ENCODE measurements at places on chromosomes 4 and X.

DNA sequence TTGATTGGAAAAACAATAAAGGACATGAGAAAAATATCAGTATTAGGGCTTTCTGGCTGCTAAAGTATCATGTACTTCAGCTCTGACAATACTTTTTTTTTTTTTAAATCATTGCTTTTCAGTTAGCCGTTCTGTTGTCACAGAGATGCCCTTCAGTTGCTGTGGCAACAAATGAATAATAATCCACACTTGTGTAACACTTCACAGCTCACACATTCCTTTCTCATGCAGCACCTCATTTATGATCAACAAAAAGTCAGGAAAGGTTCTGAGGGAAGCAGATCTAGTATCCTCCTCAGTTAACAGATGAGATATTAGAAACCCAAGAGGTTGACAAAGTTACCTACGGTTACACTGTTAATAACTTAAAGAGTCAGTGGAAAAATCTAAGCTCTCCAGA lies 444.2 kb upstream of the SLIT2 start:
- DNase-seq = no peak

DNA sequence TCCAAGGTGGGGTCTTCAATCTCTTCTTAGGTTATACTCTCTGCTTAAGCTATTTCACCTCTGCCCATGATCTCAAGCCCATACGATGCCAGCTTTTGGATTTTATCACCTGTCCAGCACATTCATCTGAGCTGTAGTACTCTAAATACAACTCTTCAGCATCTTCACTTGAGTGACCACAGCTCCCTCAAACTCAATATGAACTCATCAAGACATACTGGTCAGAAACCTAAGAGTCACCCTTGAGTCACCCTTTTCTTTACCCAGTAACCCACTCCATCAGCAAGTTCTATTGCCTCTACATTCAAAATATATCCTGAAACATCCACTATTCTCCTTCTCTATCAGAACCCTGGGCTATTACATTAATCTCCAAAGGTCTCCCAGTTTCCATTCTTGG lies 69.4 kb downstream of the DCHS2 start:
- DNase-seq = no peak

- no peak for DNase-seq
Observed at GRCh38 chrX:116230130-116230898, 59.8 kb downstream of the AGTR2 start.

- DNase-seq = no peak
Observed at GRCh38 chr4:159413306-159413943, 310.5 kb downstream of the RAPGEF2 start.

GRCh38 chrX:154018518-154019060 lies 1.1 kb downstream of the IRAK1 start:
- DNase-seq = no peak

- DNase-seq = no peak
Observed at GRCh38 chr4:15853345-15853744, 75.2 kb downstream of the CD38 start.

DNA sequence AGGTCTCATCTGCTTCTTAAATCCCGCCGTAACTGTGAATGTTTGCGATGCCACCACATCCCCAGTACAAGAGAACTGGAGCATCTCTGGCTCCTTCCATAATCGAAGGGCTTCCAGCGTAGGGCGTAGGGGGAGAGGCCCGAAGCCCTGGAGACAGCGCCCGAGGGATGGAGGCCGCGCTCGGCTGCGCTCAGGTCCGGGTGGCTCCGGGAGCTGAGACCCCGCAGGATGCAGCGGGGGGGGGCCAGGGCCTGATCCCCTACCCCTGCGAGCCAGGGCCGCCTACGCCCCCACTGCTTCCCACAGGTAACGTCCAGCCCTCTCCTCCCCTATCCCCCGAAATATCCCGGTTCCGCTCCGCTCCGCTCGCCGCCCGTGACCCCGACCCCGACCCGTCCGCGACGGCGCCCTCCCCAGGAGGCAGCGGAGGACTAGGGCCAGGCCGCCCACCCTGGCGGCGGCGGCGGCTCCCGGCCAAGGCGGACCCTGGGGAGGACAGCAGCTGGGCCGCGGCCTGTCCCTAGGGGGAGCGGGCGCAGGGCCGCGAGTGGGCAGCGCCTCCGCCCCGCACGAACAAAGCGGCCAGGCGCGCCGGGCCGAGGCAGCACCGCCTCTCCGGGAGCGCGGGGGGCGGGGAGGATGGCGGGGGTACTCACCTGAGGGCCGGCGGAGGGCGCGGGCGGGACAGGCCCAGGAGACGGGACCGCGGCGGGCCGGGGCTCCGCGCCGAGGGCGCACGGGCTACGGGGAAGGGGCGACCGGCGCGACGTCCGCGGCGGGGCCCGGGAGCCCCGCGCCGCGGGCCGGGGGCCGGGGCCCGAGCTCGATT lies 723 bp downstream of the WDFY3 start:
- no peak for DNase-seq

DNA sequence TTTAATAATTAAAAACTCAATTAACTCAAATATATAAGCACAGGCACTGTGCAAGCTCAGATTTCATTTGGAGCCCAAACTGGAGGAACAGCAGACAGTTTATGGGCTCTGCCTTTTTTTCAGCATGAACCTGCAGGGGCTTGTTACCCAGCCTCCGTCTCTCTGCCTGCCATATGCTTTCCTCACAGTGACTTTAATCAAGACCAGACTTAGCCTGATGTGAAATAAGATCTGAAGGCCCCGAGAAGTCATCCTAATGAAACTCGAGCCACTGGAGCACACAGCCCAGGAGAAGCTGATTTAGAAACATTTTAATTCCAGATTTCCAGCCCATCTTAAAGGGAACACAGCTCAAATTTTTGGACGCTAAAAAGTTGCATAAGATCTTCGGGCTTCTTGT lies 55.6 kb downstream of the SPATA18 start:
- DNase-seq = no peak

DNA sequence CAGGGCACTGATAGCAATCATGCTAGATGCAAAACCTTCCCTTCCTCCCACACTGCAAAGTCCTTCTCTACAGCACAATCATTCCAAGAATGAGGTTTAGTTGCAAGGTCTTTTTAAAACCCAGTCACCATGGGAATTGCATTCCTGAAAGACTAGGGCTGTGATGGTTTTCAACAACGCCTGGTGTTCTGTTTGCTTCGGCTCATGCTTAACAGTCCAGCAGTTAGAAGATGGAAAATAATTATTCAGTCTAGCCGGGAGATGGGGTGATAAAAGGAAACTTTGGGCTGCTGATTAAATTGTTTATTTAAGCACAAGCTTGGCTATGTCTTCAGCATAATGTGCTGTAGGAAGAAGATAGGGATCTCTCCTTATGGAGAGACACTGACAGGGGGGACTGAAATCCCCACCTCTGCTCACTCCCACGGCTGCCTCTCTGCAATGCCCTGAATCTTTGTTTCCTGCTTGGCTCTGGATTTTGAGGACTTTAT lies 211.4 kb downstream of the MID1IP1 start:
- DNase-seq = no peak

- DNase-seq = no peak
Observed at GRCh38 chr4:6619466-6620255, 20.8 kb upstream of the MRFAP1 start.

DNA sequence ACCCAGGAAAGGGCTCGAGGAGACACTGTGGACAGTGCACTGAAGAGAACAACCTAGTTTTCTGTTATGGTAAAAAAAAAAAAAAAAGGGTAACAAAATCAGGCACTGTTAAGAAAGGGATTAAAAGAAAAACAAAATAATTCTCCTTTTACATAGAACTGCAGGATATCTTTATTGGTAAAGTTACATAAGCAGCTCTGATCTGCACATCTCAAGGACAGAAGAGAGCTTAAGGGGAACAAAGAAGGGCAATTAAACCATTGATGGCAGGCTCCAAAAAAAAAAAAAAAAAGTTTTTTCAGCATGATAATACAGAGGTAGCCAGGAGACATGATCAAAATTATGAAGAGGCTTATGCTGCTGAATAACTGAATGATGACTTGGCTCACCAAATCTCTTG lies 85.0 kb downstream of the HDAC8 start:
- DNase-seq = no peak

GRCh38 chr4:211033-211511 lies 86.8 kb downstream of the ZNF718 start:
- no peak for DNase-seq

GRCh38 chrX:1102786-1103185 lies 109.7 kb downstream of the CRLF2 start:
- DNase-seq = no peak

GRCh38 chrX:72396117-72396516 lies 90.4 kb upstream of the CITED1 start:
- no peak for DNase-seq

DNA sequence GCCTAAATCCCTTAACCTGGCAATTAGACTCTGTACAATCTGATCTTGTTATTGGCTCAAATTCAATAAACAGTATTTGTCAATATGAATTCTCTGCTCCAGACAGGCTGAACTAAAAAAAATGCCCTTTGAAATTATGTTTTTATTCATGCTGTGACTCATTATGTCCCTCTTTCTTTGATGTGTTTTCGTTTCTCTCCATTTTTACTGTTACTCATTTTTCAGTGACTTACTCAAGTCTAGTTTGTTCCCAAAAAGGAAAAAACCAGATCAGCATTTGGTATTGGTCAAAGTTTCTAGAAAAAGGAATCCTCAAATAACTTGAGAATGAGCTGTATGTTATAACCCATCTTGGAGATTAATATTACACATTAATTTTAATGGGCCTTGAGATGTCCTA lies 40.4 kb downstream of the UNC5C start:
- DNase-seq = no peak

GRCh38 chr4:2361366-2362265 lies 56.8 kb downstream of the ZFYVE28 start:
- no peak for DNase-seq

- no peak for DNase-seq
Observed at GRCh38 chr4:26916195-26916594, 55.6 kb downstream of the STIM2 start.

DNA sequence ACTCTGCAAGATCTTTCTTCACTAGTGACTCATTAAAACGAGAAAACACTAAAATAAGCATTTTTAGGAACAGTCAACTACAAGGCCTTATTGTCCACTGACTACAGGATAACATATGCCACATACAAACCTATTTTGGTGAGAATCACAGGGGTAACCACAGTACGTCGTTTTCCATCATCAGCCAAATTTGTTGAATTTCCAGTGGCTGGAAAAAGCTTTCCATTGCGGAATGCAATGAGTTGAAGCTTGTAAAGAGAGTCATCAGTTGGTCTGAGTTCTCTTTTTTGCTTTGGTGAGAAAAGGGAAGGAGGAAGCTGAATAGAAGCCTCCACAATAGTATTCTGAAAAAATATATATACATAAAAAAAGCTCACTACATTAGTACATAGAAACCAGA lies 102.4 kb downstream of the ADGRA3 start:
- no peak for DNase-seq

GRCh38 chr4:184907216-184907615 lies 81.4 kb upstream of the ACSL1 start:
- peak; percentile 13 for DNase-seq

DNA sequence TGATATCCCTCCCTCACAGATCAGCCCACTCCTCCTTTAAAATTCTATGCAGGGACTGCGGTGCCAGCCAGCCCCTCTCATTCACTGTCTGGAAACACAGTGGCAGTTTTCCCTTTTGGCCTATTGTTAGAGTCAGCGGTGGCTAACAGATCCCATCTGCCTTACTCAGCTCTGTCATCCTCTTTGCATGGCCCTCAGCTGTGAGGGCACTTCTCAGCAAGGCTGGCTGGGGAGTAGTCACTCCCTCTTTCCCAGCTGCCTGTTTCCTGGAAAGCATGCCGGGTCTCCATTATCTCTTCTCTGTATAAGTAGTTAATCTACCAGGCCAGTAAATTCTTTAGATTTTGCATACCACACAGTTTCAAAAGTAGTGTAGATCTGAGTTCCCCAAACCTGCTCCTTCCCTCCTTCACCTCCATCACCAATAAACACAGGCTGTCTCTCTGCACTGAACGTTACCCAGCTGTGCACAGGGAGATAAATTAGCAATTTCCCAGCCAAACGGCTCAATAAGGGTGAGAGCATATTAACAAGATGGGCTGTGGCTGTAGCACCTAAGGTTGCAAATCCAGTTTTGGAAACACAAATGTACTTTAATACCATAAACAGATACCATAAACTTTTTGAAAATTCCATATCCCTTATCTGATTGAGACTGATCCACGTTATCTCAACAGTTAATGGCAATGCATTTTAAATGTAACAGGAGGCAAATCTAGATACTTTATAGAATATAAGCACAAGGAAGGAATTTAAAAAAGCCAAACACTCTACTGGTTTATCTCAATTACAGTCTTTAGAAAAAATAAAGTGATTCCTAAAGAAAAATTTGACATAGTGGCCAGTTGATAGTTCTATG lies 229.3 kb downstream of the ANKRD50 start:
- DNase-seq = no peak

- DNase-seq = no peak
Observed at GRCh38 chr4:153428941-153429475, 37.2 kb upstream of the TMEM131L start.

DNA sequence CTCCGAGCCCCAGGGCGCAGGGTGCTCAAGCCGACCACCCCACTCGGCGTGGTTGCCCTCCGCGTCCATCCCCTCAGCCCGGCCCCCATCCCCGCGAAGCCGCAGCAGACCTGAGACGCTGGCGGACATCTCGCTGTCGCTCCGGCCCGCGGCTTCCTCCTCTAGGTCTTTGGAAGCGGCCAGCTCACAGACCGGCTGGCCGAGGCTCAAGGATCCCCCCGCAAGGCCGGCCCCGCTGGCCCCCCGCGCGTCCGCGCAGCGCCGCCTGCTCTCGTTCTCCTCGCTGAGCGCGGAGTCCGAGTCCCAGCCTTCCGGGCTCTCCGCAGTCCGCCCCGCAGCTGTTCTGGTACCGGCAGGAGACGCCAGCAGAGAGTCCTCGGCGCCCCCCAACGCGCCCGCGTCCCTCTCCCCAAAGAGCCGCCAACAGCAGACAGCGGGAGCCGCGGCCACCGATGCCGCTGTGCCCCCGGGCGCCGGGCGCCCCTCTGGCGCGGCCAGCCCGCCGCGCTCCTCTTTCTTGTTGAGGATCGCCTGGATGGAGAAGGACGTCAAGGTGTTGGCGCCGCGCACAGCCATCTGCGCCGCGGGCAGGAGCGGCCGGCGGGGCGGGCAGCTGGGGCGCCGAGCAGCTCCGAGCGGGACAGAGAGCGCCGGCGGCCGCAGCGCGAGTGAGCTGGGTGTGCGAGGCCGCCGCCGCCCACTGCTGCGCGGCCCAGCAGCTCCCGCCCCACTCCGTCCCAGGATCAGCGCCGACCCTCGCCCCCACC lies at the start of gene NKX3-2:
Gene NKX3-2, minus strand, starts transcription at position 670 of the 767 bp plus-strand sequence. Its CDS starts 94 bp downstream, at position 576.
- DNase-seq = no peak

- DNase-seq = peak; percentile 27
Observed at GRCh38 chr4:86496094-86497080, 97.7 kb upstream of the PTPN13 start.

Measured in hematopoietic multipotent progenitor cell treated with erythropoietin and hydrocortisone succinate and interleukin-3 and kit ligand, for 17 days (in vitro differentiated cells).